CD4-positive, alpha-beta memory T cell (primary cell): ENCODE measurements at places on chromosomes 6 and 20. TPM values are rescaled to one million over a fixed set of nuclear protein-coding genes. Genes with fewer than 3 reads are reported as not detected.

DNA sequence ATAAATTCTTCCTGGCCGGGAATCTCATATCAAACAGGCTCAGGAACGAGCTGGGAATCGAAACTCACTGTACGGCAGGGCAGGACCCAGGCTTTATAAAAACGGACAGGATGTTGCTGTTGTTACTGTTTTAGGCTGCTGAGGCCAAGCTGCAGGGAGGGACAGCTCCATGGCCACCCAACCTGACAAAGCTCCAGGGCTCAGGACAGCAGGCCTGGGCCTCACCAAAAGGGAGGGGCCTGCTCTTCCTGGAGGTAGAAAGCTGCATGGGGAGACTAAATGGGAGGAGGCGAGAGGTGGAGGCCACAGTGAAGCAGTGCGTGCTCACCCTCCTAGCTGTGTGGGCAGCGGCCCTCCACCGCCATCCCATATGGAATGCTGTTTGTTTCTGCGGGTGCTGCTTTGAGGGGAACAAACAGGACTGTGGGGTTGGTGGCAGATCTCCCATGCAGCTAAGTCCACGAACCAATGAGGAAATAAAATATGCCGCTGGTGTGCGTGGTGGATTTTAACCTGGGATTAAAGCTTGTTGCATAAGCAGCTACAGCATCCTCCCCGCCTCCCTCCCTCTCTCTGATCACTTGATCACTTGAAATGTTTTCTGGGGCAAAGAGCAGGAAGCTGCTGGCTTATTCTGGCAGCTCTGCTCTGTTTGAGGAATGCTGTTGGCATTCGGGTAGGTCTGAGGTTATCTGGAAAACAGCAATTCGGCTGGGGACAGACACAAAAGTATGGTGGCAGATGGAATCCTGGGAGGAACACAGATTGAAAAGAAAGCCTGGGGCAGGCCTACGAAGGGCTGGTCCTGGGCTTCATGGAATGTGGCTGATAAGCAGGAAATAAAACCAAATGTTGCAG is 2.4 kb upstream of the ZMYND8 start:
- DNase-seq = no peak

DNA sequence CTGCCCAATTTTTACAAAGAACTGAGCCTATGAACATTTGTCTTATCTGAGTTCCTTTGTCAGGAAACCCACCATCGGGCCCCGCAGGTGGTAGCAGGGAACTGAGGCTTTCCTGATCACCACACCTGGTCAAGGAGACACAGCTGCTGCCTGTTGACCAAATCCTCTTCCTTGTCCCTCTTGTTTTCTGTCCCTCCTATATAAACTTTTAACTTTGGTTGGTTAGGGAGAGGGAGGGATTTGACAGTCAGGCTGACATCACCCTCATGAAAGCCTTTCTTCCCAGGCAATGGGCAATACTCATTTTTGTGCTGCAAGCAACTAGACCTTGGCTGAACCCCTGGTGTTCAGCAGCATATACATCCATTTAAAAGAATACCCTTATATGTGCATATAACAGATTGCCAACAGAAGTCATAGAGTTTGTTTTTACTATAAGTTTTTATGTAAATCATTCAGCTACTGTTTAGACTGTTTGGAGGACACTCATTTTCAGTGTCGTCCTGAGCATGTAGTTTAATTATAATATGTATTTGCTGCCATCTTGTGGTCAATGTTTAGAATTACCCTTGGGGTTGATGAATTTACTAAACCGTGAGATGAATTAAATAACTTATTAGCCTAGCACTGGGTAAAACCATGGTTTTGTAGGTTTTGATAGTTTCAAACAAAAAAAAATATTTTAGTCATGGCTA is 17.0 kb downstream of the CRISP1 start:
- no peak for DNase-seq

GRCh38 chr6:93549868-93550267 is 130.5 kb upstream of the EPHA7 start:
- DNase-seq = no peak

DNA sequence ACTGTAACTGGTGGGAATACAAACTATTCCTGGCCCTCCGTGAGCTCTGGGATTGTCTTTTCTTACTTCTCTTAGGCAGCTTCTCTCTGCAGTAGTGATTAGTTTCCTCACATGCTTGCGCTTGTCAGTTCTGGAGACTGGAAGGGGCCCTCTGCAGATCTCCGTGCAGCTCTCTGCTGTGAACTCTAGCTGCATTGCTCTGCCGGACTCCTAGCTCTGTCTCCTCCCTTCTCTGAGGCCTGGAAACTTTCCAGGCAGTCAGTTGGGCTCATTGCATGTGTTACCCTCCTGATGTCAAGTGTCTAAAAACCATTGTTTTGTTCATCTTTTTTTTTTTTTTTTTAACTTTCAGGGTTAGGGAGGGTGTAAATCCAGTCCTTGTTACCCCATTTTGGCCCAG is 102.3 kb downstream of the CTNNBL1 start:
- DNase-seq = no peak

DNA sequence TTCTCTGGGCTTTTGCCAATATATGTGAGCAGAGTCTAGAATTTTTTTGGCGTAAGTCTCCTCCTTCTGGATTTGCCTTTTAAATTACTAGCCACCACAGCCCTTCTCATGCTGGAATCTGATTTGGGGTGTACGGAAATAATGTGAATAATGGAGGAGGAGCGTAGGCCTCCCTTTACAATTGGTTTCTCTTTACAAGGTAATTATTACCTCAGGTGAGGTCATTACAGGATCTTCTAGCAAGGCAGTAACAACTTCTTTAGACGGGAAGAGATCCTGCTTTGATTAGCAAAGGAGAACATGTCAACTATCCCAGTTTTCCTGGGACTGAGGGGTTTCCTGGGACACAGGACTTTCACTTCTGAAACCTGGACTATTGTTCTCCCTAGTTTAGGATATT is 8.9 kb downstream of the RWDD2A start:
- no peak for DNase-seq

DNA sequence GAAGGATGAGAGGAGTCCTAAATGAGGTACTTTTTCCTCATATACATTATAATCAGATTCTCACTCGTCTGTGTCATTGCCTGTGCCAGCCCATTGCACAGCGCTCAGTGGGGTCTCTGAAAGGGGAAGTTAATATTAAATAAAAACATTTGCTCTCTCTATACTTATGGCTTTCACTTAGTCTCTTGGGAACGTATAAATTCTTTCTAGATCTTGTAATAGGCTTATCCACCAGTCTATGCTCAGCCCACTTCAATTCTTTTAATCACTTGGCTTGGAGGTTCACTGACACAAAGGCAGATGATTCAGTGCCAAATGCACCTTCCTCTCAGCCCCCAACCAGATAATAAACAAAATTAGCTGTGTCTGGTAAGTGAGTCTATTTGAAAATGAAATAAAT is 164.3 kb upstream of the OGFRL1 start:
- DNase-seq = no peak

DNA sequence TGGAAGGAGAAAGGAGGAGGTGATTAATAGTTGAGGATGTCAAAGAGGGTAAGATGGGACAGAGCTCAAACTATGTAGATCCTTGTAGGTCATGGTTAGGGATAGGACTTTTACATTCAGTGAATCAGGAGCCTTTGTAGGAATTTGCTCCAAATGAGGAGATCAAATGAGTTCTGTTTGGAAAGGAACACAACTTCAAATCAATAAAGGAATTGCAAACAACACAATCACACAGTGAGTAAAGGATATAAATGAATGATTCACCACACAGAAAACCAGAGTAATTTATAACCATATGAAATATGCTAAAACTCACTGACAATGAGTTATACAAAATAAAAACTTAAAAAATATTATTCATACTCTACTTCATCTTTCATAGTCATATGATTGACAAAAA is 480.8 kb upstream of the EPHA7 start:
- no peak for DNase-seq

DNA sequence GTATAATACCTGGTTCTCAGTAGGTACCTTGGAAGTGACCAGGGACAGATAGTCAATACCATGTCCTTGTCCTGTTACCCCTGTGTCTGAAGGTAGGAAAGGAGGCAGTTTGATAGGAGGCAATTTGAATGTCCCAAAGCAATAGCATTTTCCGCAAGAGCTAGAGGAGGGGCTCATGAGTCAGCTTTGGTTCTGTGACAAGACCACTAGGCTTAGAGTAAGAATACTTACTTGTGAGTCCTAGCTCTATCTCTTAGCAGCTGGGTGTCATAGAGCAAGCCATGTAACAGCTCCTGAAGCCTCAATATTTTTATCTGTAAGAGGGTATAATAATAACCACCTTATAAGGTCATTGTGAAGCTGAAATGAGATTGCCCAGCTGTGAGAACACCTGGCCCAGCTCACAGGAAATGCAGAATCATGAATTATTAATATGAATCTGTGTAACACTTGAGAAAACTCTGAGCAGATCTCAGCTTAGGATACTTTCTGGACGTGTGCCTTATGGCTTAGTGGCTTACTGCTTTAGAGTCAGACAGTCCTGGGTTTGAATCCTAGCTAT is 58.6 kb downstream of the DAAM2 start:
- no peak for DNase-seq

GRCh38 chr6:27630727-27631608 is 158.1 kb upstream of the ZNF184 start:
- no peak for DNase-seq

DNA sequence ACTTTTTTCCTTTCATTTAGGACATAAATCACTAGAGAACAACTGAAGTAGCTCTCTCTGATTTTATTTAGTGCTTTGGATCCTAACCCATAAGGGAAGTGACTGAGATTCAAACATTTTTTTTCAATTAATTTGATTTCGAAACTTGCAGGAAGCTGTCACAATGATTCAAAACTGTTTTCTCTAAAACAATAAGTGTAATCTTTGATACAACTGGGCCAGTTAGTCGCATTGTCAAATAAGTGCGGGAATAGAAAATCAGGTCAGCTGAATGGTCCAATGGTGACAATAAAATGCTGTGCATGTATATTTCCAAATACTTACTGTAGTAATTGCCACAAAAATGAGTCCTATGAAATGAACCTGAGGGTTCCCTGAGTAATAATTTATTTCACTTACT is 930.8 kb downstream of the TFAP2A start:
- DNase-seq = no peak

DNA sequence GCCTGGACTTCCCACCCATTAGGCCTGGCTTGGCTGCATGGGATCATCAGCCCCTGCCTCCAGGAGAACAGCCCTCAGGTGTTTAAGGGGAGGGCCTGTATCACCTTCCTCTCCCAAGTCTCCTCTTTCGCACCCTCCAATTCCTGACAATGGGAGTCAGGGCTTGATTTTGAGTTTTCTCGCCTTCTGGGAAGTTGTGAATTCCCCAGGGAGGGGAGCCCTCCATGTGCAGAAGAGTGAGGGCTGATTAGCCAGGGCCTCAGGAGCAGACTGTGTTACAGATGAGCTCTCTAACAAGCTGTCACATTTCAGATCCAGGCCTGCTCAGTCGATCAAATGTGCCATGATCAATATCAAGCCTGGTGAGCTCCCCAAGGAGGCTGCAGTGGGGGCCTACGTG is 42.4 kb downstream of the CNBD2 start:
- DNase-seq = no peak

GRCh38 chr6:18349386-18349785 is 37.8 kb upstream of the RNF144B start:
- DNase-seq = no peak

DNA sequence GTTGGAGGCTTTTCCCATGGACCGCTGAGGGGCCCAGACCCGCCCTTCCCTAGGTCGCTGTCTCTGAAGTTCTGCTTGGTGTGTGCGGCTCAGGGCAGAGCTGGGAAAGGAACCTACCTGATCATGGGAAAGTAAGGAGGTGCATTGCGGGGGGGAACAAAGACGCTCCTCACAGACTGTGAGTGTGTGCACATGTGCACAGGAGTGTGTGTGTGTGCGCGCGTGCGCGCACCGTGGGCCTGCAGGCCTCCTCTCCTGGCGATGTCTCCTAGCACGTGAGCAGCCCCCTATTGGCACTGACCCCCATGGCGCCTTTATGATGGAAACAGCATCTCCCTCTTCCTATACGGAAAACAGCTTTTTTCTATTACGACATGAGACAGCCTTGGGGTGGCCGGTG is 224.1 kb downstream of the TAF4 start:
- DNase-seq = no peak

DNA sequence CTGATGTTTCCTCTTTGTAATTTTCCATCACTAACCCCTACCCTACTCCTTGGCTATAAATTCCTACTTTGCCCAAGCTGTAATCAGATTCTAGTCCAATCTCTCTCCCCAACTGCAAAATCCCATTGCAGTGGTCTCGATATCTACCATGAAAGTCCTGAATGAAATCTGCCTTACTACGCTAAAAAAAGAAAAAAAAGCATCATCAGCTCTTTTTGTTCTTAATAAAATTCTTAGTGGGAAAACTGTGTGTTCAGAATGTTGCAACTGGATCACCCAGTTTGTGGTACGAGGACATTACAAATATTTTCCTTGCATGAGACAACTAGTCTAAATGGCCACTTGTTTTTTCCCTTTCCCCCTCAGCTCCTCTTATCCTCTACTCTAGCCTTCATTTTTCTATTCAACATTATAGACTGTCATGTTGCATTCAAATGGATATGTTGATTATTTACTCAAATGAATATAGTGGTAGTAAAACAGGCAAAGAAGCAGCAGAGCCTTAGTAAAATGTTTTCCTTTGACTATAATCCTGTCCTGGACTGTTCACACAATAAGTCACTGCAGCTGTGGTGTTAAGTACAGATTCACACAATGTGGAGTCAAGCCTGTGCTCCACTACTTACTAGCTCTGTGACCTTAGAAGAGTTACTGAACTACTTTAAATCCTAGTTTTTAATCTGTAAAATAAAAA is 527.1 kb upstream of the MARCKS start:
- no peak for DNase-seq

DNA sequence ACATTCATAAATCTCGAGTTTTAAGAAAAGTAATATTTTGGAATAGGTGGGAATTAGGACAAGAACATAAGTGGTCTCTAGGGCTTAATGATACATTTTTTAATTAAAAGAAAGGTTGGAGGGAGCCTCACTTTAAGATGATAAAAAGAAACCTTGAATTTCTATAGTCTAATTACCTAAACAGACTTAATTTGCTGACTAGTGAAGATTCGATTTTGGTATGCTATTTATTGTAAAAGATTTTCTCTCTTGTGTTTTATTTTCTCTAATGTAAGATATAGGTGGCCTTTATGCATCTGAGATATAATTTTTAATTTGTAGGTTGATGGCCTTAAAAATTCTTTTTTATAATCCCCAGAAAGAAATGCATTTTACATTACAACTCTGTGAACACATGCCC is 239.1 kb downstream of the COL12A1 start:
- DNase-seq = no peak

- no peak for DNase-seq
Observed at GRCh38 chr20:2217857-2218539, 77.8 kb upstream of the TGM3 start.

GRCh38 chr6:113405326-113406047 is 451.7 kb upstream of the MARCKS start:
- DNase-seq = no peak

GRCh38 chr20:22836877-22837276 is 198.2 kb upstream of the SSTR4 start:
- DNase-seq = no peak

GRCh38 chr6:128558924-128559323 is 38.5 kb upstream of the PTPRK start:
- no peak for DNase-seq

- peak; percentile 67 for DNase-seq
Observed at GRCh38 chr6:89297695-89298351, 17.3 kb downstream of the GABRR2 start.

Gene GSTA2
- not detected for polyA plus RNA-seq

Gene GTSF1L
- polyA plus RNA-seq = not detected

Gene CNBD2
- polyA plus RNA-seq = 7.2 TPM

Gene DEF6
- 171 TPM for polyA plus RNA-seq

Gene FOXF2
- not detected for polyA plus RNA-seq

Gene LY6G5B
- 0.98 TPM for polyA plus RNA-seq

Gene BPI
- polyA plus RNA-seq = not detected

Gene ARMH2
- not detected for polyA plus RNA-seq

Gene TLDC2
- polyA plus RNA-seq = 0.52 TPM

Gene GATA5
- not detected for polyA plus RNA-seq
